ENCODE measurements at places on chromosomes 3 and 15.

- DNase-seq, result no peak
Observed at GRCh38 chr15:26702381-26702780, 70.5 kb downstream of the GABRB3 start.

DNA sequence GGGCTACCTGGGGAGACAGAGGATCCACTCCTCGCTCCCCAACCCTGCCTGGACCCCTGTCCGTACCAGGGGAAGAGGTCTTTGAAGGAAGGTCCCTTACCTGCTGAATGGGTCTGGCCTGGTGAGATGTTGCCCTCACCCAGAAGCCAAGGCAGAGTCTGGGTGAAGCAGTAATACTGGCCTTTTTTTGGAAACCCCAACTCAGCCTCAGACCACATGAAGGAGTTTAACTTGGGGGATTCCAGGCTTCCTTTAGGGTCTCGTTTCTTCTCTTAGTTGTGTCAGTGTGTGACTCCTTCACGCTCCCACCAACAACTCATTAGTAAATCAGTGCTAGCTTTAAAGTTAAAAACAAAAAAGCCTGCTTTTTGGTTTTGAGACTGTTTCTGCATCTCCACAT lies 45.6 kb downstream of the RTP1 start:
- DNase-seq, result no peak

GRCh38 chr3:194112120-194113106 lies 23.5 kb upstream of the HES1 start:
- peak; percentile 100 for DNase-seq

- no peak for DNase-seq
Observed at GRCh38 chr15:41133454-41133853, 17.4 kb upstream of the INO80 start.

GRCh38 chr3:99933971-99934750 lies 116.5 kb downstream of the CMSS1 start:
- no peak for DNase-seq

- peak; percentile 82 for DNase-seq
Observed at GRCh38 chr3:188176476-188176875, 22.5 kb downstream of the LPP start.

DNA sequence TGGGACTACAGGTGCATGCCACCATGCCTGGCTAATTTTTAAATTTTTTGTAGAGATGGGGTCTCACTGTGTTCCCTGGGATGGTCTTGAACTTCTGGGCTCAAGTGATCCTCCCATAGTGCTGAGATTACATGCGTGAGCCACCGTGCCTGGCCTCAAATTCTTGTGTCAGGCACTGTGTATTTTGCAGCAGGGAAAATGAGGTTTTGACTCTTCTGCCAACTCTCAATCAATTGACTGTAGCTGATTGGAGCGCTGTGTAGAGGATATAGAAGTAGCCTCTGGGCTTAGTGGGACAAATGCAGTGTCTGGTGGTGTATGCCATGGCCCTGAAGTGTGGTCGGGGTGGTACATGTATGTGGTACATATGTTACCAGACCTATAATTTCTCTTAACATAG lies 152.3 kb downstream of the FNDC3B start:
- DNase-seq, result no peak

- DNase-seq, result no peak
Observed at GRCh38 chr15:48469271-48469670, 138.0 kb downstream of the DUT start.

GRCh38 chr3:30835667-30836066 lies 58.8 kb downstream of the GADL1 start:
- no peak for DNase-seq

DNA sequence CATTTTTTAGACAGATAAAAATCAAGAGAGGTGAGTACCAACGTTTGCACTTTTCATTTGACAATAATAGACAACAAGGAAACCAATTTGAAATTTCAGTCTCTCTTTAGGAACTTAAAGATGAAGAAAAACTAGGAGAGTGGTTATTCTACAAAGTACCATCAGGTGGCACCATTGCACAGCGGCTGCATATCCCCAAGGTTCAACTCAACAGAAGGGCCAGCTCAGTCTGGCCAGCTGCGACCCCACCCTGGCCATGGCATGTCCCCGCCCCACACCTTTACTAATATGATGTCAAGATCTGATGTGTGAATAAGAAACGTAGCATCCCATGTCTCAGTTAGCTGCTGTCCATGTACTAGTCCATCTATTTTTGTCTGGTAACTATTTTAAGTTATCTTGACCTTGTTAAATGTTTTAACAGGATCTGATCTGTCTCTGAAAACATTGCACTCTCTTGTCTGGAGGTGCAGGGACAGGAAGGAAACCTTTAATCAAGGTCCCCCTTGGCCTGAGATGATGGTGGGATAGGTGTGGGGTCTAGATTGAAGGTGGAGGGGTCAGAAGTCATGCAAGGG lies 35.5 kb upstream of the CGNL1 start:
- peak; percentile 50 for DNase-seq
